KBM-7 (cell line): ENCODE measurements at places on chromosomes 7 and 10.
A peak's percentile ranks its signal among the peaks of the same experiment; 100 is the strongest.

DNA sequence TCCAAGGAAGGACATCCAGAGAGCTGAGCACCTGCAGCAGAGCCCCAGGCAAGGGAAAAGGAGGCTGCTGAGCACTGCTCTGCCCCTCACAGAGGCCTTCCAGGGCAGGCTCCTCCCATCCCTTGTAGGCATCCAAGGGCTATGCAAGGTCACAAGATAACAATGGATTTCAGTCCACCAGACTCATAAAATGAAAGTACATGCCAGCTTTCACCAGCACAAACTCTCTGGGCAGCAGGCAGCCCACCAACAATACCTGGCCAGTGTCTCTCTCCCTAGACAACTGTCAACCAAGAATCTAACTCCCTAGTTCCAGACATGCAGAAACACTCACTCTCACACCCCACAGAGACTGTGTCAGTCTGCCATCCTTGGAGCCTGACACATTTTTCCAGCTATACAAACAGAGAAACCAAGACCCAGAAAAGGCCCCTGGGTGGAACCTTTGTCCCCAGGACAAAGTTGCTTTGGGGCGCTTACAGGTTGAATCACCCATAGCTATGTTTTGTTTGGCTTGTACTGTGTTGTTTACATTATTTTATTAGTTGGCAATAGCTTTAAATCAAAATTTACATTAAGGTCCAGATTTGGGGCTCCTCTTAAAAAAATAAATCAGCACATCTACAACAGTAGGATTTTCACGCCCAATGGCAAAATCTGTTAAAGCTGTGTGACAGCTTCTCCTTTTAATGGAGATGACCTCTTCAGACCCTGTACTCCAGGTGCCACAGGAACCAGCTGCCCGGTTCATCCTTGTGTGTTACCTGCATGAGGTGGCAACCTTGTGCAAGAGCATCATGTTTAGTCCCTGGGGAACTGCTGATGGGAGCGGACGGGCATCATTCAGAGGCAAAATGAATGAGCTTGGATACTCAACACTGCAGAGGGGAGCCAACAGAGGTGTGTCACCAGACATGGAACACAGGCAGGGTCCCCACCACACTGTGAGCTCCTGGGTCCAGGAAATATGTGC is 5.2 kb downstream of the GRID1 start:
- no peak for DNase-seq

GRCh38 chr10:71316786-71317160 is 2.3 kb upstream of the SLC29A3 start:
- peak; percentile 14 for DNase-seq

DNA sequence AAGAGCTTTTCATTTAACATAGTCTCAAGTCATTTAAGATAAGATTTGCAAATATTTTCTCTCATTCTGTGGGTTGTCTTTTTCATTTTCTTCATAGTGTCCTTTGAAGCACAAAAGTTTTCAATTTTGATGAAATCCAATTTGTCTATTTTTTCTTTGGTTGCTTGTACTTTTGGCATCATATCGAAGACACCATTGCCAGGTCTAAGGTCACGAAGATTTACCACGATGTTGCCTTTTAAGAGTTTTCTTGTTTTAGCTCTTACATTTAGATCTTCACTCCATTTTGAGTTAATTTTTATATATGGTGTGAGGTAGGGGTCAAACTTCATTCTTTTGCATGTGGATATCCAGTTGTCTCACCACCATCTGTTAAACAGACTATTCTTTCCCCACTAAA is 34.7 kb downstream of the TMEM270 start:
- DNase-seq = no peak

DNA sequence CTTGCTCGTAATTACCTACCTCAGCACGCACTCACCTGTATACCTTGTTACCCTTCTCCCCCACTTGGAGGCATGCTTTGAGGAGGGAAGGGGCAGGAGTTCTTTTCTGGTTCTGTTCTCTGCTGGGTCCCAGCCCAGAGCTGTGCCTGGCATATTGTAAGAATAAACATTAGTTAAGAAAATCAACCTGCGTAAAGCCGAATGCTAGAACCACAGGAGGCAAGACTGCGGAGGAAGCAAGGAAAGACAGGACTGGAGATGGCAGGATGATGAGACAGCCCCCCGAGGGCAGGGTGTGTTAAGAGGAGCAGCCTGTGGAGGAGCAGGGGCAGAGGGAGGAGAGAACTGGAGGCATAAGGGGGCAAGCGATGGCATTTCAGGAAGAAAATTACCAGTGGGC is 9.5 kb downstream of the C10orf53 start:
- DNase-seq = no peak

- no peak for DNase-seq
Observed at GRCh38 chr10:6592080-6592479, 12.0 kb upstream of the PRKCQ start.

DNA sequence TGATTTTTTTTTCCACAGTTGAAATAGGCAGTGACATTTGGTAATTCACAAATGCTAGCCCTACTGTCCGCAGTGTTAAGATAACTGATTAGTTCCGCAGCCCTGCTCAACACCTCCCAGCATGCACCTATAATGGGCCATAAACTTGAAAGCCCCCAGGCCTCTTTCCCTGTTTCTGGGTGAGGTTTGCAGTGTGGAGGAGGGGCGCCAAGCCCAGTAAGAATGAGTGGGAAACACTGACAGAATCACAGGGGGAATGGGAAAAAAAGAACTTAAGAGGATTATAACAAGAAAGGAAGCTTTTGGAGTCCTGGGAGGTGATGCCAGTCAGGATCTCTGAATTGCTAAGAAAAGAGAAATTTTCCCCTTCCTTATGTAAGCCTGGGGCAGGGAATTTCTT is 39.6 kb upstream of the SP8 start:
- DNase-seq = no peak

GRCh38 chr10:129594811-129595210 is 127.8 kb downstream of the MGMT start:
- DNase-seq = no peak

GRCh38 chr10:97715259-97715874 is 1.8 kb downstream of the MARVELD1 start:
- no peak for DNase-seq
